M059J (cell line): ENCODE measurements at places on chromosomes 2 and 18. TPM values are rescaled to one million over a fixed set of nuclear protein-coding genes. Genes with fewer than 3 reads are reported as not detected.

- DNase-seq, result no peak
These were observed 4.6 kb downstream of the HOXD1 start for GRCh38 chr2:176193048-176193447.

DNA sequence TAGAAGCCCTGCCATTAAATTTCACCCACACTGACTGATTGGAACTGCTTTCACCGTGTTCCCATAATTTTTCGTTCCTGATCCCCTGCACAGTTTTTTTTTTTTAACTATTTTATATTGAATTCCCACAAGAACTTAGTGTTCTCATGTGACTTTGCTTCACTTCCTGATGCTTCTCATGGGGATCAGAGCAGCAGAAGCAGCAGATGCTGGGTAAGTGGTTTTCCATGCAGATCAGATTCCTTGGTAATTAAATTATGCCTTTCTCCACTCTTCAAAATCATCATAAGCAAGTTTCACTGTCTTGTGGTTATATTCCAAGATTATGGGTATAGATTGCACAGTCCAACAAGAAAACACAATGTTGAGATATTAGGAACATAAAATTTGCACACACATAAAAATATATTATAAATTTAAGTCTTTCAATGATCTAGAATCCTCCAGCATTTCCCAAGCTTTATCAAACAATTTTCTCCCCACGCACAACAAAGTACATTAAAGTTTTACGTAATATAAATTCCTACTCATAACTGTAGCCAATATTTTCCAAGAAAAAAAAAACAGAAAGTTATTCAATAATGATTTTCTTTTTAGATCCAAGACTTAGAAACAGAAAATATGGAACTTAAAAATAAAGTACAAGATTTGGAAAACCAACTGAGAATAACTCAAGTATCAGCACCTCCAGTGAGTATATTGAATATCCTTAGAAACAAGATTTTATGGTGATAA, 277.9 kb downstream of the GULP1 start:
- no peak for DNase-seq

DNA sequence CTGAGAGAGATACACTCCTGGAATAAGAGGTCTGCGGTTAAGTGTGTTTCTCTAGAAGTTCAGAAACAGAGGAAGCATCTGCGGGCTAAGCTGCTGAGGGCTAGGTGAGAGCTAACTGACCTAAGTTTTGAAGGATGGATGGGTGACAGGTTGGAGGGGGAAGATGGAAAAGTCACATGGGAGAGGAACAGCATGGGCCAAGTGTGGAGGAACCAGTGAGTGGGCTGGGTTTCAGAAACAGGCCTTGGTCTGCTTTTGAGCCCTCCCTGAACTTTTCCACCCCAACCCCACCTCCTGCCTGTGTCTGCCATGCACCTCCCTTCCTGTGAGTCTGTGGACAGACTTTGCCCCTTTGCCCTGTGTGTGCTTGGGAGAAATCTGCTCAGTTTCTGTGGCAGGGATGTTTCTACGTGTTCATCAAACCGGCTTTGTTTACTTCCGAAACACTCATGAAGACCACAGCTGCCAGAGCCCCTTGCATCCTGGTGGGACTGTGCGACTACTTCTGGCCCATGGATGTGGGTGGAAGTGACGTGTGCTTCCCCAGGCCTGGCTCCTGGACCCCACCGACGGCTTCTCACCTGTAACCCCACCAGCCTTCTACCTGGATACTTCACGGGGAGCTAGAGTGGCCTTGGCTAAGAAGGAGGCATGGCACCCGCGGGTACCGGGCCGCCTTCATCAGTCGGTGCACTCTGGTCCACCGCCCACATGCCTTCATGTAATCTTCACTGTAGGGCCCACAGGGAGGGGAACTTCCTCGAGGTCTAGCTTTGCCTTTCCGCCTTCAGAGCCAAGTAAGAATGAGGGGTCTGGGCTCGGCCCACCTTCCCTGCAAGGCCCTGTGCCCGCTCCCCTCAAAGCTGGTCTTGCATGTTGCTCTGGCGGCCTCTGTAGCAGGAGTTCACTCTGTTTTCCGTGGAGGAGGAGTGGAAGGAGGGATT, 1.4 kb upstream of the HPCAL1 start:
- no peak for DNase-seq

- peak; percentile 32 for DNase-seq
These were observed 246.1 kb downstream of the BCL2 start for GRCh38 chr18:63073481-63073880.

GRCh38 chr2:241391892-241392665, 36.0 kb downstream of the FARP2 start:
- DNase-seq, result peak; percentile 13

GRCh38 chr2:120914839-120915521, 179.3 kb downstream of the GLI2 start:
- peak; percentile 93 for DNase-seq

The RGPD4 gene
- total RNA-seq, result not detected in 2 replicates

DNA sequence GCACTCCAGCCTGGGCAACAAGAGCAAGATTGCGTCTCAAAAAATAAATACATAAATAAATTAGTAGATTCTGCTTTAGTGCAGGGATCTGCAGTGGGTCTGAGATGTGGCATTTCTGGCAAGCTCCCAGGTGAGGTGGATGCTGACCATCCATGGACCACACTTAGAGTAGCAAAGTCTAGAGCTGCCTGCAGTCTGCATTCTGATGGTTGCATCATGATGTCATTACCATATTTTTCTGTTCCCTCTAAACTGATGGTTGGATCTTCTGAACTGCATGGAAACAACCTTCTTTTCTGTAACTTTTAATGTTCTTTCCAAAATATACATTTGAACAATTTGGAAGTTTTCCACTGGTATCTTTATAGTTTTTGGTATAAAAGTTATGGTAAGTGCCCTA, 42.9 kb downstream of the MYL12B start:
- DNase-seq, result no peak

GRCh38 chr2:33059471-33060156, 112.9 kb downstream of the LTBP1 start:
- DNase-seq, result no peak

The HADHB gene
- 55.6 and 83.1 TPM in 2 replicates for total RNA-seq

- no peak for DNase-seq
These were observed 223.9 kb downstream of the CDCA7 start for GRCh38 chr2:173578404-173579107.

GRCh38 chr2:54570925-54571694, 115.0 kb downstream of the SPTBN1 start:
- DNase-seq, result peak; percentile 92
